Naive B cell (primary cell): ENCODE measurements at places on chromosomes 7 and 10. TPM values are rescaled to one million over a fixed set of nuclear protein-coding genes. Genes with fewer than 3 reads are reported as not detected.

Gene MMD2
- not detected for polyA plus RNA-seq

DNA sequence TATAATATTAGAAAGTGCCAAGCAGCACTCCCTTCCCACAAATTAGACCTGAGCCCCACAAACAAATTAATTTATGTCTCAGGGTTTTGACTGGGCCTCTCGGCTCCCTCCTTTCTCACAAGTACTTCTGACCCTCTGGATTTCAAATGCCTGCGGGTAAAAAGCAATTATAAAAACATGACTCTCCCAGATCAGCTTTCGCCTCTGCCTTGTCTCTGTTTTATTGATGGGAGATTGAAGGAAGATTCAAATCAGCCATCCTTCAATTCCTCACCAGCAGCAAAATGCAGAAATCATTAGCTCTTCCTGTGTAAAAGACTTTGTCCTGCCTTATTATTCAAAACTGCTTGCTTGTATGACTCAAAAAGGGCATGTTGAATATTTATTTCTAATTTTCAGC is 453.7 kb upstream of the MKI67 start:
- H3K27ac ChIP-seq: no peak overlapping the region
- no peak overlapping the region for H3K4me3 ChIP-seq
- H3K4me1 ChIP-seq: no peaks in the 10 kb centered on the region
- no peaks in the 10 kb centered on the region for H3K27me3 ChIP-seq

GRCh38 chr7:123712619-123713018 is 36.2 kb downstream of the WASL start:
- H3K36me3 ChIP-seq: no peaks in the 10 kb centered on the region
- H3K4me3 ChIP-seq: no peak overlapping the region
- no peak overlapping the region for H3K27ac ChIP-seq
- peaks cover 2% of the 10 kb centered on the region for H3K4me1 ChIP-seq
- no peaks in the 10 kb centered on the region for H3K27me3 ChIP-seq

Gene NANOS1
- polyA plus RNA-seq: not detected

- no peak overlapping the region for H3K27ac ChIP-seq
- peaks cover 32% of the 10 kb centered on the region for H3K27me3 ChIP-seq
- no peak for DNase-seq
- H3K36me3 ChIP-seq: no peaks in the 10 kb centered on the region
- no peak overlapping the region for H3K4me3 ChIP-seq
- H3K4me1 ChIP-seq: no peaks in the 10 kb centered on the region
These were observed 58.9 kb downstream of the FRMPD2 start for GRCh38 chr10:48215486-48216203.

Gene EBLN1
- polyA plus RNA-seq: not detected

Gene COL1A2
- polyA plus RNA-seq: 0.41 TPM

Gene AKR1C3
- not detected for polyA plus RNA-seq

DNA sequence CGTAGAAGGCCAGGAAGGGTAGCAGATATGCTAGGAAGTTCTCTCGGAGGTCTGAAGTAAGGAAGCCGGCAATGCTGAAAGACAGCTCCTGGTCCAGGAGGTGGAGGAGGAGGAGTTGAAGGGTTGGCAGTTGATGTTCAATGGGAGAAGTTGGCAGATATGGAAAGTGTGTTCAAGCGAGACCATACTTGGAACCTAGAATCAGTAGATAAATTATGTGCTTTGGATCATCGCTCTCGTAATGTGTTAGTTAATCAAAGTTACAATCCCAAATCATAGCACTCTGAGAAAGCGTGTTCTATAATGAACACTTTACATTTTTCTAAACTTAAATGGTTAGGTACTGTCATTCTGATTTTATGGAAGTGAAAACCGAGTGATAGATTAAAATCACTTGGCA is 152.9 kb downstream of the CELF2 start:
- H3K27ac ChIP-seq: no peak overlapping the region
- no peaks in the 10 kb centered on the region for H3K27me3 ChIP-seq
- H3K4me3 ChIP-seq: no peak overlapping the region
- DNase-seq: no peak
- peaks cover 8% of the 10 kb centered on the region for H3K36me3 ChIP-seq

Gene SLC29A4
- not detected for polyA plus RNA-seq

Gene KLF14
- polyA plus RNA-seq: not detected

GRCh38 chr7:34928052-34928451 is 109.2 kb downstream of the DPY19L1 start:
- no peak for DNase-seq
- no peaks in the 10 kb centered on the region for H3K27me3 ChIP-seq
- H3K4me3 ChIP-seq: no peak overlapping the region
- H3K27ac ChIP-seq: no peak overlapping the region
- peaks cover 8% of the 10 kb centered on the region for H3K36me3 ChIP-seq
- H3K4me1 ChIP-seq: no peaks in the 10 kb centered on the region

Gene HMX3
- not detected for polyA plus RNA-seq

Gene GPR15LG
- polyA plus RNA-seq: not detected

DNA sequence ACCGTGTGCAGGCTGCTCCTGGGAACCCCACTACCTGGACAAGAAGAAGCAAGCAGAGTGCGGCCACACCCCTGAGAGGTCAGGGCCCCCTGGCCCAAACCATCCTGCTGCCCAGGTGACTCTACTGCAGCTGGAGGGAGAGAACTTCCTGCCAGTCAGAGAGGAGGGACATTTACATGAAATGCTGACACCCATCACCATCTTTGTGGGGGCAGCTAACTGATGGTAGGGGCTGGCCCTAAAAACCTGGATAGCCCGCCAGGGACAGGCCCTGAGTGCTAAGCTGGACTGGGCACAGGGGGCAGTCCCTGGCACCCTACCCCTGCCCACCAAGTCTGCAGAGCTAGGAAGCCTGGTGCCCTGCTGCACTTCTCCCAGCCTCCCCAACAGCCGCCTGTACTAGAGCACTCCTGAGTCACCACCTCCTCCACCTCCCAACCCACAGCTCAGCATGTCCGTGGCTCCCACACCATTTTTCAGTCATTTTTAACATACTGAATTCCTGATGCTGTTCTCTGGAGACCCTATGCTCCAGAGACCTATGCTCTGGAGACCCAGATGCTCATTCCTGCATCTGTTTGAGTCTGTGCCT is 27.5 kb downstream of the DPCD start:
- H3K4me3 ChIP-seq: no peak overlapping the region
- peaks cover 38% of the 10 kb centered on the region for H3K4me1 ChIP-seq
- no peak for DNase-seq

GRCh38 chr10:110636572-110636931 is 7.6 kb upstream of the RBM20 start:
- peaks cover 53% of the 10 kb centered on the region for H3K27me3 ChIP-seq
- no peak overlapping the region for H3K27ac ChIP-seq

DNA sequence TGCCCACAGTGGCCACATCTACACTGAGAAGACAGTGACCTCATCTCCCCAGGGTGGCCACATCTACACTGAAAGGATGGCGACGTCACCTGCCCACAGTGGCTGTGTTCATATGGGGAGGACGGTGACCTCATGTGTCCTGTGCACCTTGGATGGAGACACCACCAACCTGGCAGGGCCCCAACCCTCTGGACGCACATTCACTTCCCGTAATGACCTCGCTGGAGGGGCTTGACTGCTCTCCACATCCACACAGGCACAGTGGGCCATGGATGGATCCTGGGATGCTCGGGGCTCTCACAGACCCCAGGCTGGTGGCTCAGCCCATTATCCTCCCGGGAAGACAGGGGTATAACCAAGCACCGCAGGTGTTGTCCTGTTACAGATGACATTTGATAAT is 69.7 kb upstream of the BTBD16 start:
- no peak for DNase-seq
- no peak overlapping the region for H3K27ac ChIP-seq
- H3K36me3 ChIP-seq: no peaks in the 10 kb centered on the region

- no peak overlapping the region for H3K27ac ChIP-seq
- no peak for DNase-seq
- no peak overlapping the region for H3K4me3 ChIP-seq
- no peaks in the 10 kb centered on the region for H3K27me3 ChIP-seq
- H3K4me1 ChIP-seq: peaks cover 8% of the 10 kb centered on the region
- H3K36me3 ChIP-seq: peaks cover 5% of the 10 kb centered on the region
These were observed 4.6 kb downstream of the USP54 start for GRCh38 chr10:73586583-73586984.

DNA sequence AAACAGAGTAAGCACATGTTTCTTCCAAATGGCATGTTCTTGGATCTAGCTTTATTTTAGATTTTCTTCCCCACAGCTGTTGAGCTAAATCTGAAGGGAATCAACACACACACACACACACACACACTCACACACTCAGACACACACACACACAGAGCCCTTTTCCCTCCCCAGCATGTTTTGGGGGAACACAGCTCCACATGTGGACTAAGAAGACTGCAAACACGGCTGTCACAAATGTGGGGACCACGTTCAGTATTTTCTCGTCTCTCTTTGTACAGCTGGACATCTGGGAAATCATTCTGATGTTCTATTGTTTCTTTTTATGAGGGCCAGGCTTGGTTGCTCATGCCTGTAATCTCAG is 116.3 kb downstream of the ABLIM1 start:
- peaks cover 66% of the 10 kb centered on the region for H3K4me1 ChIP-seq
- H3K4me3 ChIP-seq: no peak overlapping the region
- no peak overlapping the region for H3K27ac ChIP-seq

GRCh38 chr7:52009181-52009580 is 692.6 kb upstream of the COBL start:
- no peak overlapping the region for H3K27ac ChIP-seq
- H3K4me3 ChIP-seq: no peak overlapping the region
- no peaks in the 10 kb centered on the region for H3K4me1 ChIP-seq

Gene SLC26A5
- polyA plus RNA-seq: not detected

Gene ABCA13
- not detected for polyA plus RNA-seq

Gene RARRES2
- not detected for polyA plus RNA-seq

Gene WEE2
- polyA plus RNA-seq: not detected
